RKO (cell line): ENCODE measurements at places on chromosomes 4 and X.

DNA sequence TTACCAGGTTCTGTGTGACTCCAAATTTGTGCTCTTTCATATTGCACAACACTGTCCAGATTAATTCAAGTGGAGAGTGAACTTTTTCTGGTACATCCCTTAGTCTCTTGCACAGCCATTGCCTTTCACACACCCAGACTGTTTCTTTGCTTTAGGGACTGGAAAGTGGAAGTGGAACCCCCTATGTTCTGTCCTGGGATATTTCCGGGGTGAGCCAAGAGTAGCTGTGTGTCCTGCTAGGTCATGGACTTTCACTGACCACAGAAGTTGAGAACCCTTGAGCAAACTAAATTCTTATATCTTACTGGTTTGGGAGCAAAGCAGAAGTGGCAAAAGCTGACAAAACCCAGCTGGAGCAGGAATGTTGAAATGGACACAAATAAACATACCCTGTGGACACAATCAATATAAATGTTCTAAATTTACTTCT lies 10.3 kb upstream of the VSIG4 start:
- no peak for DNase-seq

DNA sequence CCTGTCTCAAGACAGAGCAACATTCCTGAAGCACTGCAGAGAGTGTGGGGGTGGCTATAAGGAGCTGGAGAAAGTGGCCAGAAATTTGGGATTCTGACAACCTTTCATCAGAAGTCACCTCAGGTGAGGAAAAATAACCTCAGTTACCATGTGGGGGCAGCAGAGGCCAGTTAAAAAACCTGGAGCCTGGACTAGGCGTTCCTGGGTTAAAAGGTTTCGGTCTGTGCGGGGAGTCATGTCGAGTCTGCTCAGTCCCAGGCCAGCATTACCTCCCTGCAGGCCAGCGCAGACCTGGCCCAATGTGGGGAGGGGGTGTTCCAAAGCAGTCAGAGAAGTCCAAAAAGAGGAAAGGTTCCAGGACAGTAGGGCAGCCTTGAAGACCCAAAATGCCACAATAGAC lies 10.9 kb upstream of the NALF2 start:
- peak; percentile 11 for DNase-seq

GRCh38 chr4:26737385-26737784 lies 123.3 kb upstream of the STIM2 start:
- DNase-seq: no peak

GRCh38 chrX:105483011-105483410 lies 262.5 kb upstream of the TEX13A start:
- DNase-seq: peak; percentile 24

- DNase-seq: no peak
These were observed 275.7 kb downstream of the STPG2 start for GRCh38 chr4:97867557-97868091.

DNA sequence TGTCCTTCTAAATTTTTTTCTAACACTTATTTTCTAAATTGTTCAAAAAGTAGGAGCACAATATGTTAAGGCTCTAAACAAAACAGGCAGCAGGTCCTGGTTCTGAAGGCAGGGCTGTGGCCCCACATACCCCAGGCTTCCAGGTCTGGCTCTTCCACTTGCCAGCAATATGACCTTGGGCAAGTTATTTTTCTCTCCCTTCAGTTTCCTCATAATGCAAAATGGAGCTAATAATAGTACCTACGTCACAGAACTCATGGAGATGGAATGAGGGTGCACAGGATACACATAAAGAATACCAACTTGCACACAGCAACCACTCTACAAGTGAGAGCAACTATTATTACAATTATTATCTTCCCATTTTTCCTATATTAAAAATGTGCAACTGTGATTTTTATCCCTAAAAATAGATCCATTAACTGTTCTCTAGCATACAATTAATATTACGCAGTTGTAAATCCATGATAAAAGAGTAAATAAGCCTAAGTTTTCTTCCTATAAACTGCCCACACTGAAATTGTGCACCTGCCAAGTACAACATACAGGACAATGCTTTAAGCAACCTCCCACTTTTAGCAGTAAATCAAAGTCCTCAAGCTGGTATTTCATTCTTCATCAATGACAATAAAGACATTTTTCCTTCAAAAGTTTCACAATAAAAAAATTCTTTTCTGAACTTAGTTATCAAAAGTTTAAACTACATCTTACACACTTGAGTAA lies 27.0 kb downstream of the OTUD4 start:
- no peak for DNase-seq
